ENCODE measurements at places on chromosomes 5 and 9.

DNA sequence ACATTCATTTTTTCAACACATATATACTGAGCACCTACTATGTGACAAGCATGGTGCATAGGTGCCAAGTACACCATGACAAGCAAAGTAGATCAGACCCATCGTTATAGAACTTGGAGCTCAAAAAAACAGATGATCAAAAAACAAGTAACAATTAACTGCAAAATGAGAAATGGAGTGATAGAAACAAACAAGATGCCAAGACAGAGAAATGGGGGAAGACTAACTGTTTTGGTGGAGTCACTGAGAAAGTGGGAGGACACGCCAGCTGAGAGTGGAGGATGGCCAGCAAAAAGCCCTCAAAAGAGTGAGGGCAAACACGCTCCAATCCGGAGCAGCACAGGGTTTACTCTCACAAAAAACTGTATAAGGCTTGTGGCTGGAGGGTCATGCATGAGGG, 50.6 kb downstream of the TTC39B start:
- no peaks in the 10 kb centered on the region for H3K27me3 ChIP-seq
- H3K36me3 ChIP-seq = no peaks in the 10 kb centered on the region
- no peak overlapping the region for H3K27ac ChIP-seq
- no peak overlapping the region for H3K4me3 ChIP-seq

DNA sequence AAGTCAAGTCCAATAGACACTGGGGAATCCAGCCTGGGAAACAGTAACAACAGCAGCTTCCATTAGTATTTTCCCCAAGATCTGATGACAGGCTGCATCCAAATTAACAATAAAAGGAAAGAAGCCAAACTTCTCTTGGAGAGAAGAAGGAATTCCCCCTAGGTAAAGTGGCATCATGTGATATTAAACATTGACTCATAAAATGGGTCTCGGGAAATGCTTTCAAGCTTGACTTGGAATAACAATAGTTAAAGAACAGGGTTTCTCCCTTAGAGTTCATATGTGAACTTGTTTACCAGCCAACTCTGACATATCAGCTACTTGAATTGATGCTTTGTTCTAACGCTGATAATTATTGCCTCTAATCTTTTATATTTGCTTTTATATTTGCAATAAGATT, 45.4 kb downstream of the ENTREP1 start:
- DNase-seq = no peak
- no peak overlapping the region for H3K27ac ChIP-seq
- no peaks in the 10 kb centered on the region for H3K36me3 ChIP-seq
- H3K4me1 ChIP-seq = no peaks in the 10 kb centered on the region

GRCh38 chr9:122418016-122418415, 47.2 kb downstream of the PTGS1 start:
- no peaks in the 10 kb centered on the region for H3K4me1 ChIP-seq
- H3K27me3 ChIP-seq = no peaks in the 10 kb centered on the region
- no peak overlapping the region for H3K4me3 ChIP-seq

DNA sequence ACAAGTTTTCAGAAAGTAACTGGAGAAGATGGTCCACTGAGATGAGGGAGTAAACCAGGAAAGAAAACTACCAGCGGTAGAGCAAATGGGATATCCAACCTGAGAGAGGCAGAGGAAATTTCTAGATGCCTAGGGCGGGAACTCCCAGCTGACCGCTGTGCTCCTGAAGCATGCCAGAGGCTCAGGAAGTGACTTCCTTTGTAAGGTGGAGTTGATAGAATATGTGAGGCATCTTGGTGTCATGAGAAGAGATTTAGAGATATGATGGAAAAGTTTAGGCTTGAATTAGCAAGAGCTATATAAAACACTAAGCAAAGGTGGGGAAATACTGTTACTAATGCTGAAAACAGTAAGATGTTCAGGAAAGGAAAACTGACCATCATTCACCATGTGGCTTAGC, 124.1 kb downstream of the C9orf152 start:
- no peak overlapping the region for H3K27ac ChIP-seq
- no peaks in the 10 kb centered on the region for H3K36me3 ChIP-seq
- peaks cover 2% of the 10 kb centered on the region for H3K4me1 ChIP-seq
- H3K27me3 ChIP-seq = no peaks in the 10 kb centered on the region
